ENCODE measurements at places on chromosomes 2 and 18.

GRCh38 chr2:95401480-95401879, 1.0 kb upstream of the FAHD2A start:
- no peak for DNase-seq

DNA sequence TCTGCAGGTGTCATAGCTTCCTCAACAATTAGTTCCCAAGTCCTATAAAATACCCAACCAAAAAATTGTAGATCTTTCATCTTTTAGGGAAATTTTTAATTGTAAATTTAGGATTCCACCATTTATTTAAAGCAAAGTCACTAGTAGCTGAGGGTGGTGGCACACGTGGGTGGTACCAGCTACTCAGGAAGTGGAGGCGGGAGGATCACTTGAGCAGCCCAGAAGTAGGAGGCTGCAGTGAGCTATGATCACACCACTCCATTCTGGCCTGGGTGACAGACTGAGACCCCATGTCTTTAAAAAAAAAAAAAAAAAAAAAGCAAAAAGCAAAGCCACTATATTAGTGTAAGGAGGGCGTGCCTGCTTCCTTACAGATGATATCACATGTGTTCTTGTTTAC, 60.3 kb upstream of the GREB1L start:
- DNase-seq = no peak

DNA sequence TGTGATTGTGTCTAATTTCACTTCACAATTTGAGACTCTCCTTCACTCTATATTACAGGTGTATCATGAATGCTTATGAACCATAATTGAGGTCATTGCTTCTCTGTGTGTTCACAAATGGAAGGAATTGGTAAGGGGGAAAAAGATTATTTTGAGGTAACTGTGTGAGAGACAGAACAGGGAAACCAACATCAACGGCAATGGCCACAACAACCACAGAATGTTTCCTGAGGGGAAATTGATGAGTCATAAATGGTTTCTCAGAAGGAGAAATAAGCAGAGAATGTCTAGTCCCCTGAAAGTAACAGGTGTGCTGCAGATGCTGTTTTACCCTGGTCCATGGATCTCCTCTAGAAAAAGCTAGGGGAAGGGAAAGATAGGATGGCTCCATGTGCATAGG, 361.2 kb upstream of the GALNT5 start:
- DNase-seq = no peak

DNA sequence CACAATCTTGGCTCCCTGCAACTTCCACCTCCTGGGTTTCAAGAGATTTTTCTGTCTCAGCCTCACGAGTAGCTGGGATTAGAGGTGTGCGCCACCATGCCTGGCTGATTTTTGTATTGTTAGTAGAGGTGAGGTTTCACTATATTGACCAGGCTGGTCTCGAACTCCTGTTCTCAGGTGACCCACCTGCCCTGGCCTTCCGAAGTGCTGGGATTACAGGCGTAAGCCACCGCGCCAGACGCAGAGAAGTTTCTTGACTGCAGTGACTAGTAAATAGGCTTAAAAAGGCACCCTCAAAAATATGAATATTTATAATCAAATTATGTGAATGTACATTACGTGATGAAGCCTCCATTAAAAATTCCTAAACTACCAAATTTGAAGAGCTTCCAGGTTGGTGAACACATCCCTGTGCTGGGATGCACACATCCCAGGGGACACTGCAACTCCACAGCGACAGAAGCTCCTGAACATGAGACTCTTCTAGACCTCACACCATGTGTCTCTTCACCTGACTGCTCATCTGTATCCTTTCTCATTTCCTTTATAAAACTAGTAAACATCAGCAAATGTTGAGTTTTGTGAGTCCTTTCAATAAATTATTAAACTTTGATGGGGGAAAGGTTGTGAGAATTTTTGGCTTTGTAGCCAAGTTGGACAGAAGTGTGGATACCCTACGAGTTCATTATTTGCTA, 203.3 kb upstream of the SPOPL start:
- DNase-seq = no peak

- peak; percentile 95 for DNase-seq
Observed at GRCh38 chr2:240250985-240251847, 110.8 kb upstream of the OTOS start.
